ENCODE measurements at places on chromosomes 2 and 18.

DNA sequence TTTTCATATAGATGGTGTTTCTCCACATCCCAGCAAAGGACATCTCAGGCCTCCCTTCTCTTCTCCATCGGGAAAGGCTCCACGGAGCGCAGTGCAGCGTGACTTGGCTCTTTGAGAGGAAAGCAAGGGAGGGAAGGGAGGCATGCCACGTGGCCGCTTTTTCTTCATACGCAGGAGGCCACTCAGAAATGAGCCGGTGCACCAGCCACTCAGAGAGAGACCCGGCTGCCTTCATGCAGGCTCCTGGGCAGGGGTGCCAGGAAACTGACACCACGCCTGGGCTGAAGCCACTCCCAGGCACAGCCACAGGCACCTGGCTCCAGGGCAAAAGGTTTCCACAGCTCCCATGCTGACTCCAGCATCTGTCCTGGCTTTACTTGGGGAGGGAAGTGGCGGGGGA, 11.1 kb upstream of the LOXHD1 start:
- no peak for DNase-seq

DNA sequence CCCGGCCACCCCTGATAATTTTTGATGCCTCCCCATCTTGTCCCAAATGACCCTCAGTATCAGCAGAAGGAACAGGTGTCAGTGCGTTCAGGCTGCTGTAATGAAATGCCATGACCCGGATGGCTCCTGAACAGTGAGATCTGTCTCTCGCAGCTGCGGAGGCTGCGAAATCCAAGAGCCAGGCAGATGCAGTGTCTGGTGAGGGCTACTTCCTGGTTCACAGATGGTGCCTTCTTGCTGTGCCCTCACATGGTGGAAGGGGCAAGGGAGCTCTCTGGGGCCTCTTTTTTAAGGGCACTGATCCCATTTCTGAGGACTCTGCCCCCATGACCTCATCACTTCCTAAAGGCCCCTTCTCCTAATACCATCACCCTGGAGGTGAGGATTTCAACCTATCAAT, 152.2 kb downstream of the TWIST2 start:
- DNase-seq = no peak

- DNase-seq = no peak
Observed at GRCh38 chr18:23553887-23554286, 32.4 kb downstream of the NPC1 start.

GRCh38 chr18:62420151-62420512, 95.0 kb downstream of the TNFRSF11A start:
- no peak for DNase-seq

- no peak for DNase-seq
Observed at GRCh38 chr18:36899289-36899688, 70.4 kb downstream of the KIAA1328 start.

DNA sequence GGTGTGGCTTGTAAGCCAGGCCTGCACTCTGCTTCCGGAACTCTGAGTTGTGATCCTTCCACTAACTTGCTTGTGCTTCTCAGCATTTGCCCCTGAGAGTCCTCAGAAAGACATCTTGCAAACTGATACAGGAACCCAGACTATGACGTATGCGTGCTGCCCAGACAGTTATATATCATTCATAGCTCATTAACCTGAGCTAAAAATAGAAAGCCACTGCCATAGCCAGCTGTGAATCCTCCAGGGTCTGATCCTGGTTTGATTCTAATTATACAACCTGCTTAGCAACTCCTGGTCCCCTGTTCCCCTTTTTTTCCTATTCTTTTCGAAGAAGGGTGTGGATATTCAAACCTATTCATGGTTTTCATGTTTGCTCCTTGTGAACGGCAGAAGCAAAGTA, 63.7 kb downstream of the MARCHF4 start:
- DNase-seq = no peak

DNA sequence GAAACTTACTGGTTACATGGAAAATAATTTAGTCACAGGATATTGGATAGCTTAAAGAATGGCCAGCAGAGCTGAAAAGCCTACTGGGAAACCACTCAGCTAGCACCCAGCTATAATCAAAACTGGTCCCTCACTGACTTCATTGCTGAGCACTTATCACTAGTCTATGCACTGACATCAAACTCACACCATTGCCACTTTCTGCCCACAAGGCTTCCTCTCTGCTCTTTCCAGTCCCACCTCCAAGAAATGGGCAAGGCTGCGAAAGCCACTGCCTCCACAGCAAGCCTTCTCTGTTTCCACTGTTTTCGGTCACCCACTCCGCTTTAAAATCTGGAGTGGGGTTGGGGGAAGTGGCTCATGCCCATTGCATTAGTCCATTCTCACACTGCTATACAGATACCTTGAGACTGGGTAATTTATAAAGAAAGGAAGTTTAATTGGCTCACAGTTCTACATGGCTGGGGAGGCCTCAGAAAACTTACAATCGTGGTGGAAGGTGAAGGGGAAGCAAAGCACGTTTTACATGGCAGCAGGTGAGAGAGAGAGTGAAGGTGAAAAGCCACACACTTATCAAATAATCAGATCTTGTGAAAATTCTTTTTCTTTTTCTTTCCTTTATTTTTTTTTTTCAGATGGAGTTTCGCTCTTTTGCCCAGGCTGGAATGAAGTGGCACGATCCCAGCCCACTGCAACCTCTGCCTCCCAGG, 77.0 kb upstream of the CERS6 start:
- DNase-seq = peak; percentile 75

- DNase-seq = no peak
Observed at GRCh38 chr2:120875431-120875830, 139.8 kb downstream of the GLI2 start.

DNA sequence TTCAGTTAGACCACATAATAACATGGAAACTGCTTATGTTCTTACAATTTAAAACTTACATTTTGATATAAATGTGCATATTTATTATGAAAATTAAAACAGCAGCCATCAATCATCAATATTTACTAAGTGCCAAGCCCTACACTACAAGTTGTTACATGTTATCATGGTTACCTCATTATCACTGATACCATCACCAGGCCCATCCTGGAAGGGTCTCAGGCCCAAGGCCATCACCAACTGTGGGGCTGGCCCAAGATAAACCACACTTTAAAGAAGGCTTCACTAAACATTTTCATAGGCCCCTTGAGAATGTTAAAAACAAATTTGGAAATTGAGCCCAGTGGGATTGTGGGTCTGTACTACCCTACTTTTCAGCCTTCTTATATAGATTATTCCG, 6.4 kb downstream of the ITSN2 start:
- no peak for DNase-seq

GRCh38 chr2:177231270-177231669, 18.7 kb downstream of the HNRNPA3 start:
- DNase-seq = no peak

GRCh38 chr2:217510771-217511291, 492.0 kb downstream of the TNS1 start:
- DNase-seq = peak; percentile 55

DNA sequence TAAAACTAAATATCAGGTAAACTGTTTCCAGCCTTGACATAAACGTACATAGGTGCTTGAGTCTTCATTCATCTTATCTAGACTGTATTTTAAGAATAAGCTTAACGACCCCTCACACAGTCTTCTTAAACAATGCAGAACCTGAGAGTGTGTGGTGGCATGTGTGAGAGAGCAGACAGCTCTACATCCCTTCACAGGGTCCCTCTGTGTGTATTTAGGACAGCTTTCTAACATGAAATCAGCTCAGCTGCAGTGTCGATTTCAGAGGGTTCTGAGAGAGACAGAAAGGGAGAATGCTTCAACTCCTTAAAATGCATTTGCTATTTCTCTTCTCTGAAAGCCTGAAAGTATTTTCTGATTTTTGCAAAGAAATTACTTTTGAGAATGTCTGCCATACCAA, 185.2 kb downstream of the GRB14 start:
- no peak for DNase-seq
